ENCODE measurements at places on chromosomes 11 and 22.
A peak's percentile ranks its signal among the peaks of the same experiment; 100 is the strongest.

- DNase-seq = no peak
Observed at GRCh38 chr11:3817181-3817800, 8.9 kb downstream of the PGAP2 start.

DNA sequence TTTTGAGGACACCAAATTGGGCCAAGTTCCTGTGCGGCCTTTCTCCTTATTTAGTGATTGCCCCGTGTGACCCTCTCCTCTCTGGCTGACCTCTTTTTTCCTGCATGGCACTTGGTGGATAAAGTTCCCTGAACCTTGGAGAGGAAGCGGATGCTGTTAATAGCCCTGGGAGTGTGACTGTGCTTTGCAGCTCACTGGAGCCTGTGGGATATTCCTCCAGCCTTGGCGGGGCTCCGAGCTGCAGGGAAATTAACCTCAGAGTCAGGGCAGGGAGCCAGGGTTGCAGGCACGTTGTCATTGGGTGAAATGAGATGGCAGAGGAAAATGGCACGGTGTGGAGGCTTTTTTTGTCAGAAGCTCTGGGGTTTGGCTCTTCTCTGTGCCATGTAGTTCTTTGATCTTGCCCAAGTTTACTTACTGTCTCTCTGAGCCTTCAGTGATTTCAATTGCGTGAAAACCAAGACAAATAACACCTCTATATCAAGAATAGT, 965 bp downstream of the OR9Q1 start:
- DNase-seq = no peak

- DNase-seq = no peak
Observed at GRCh38 chr11:60993615-60994014, 22.1 kb downstream of the CD6 start.

- no peak for DNase-seq
Observed at GRCh38 chr11:10144954-10145353, 149.1 kb downstream of the SBF2 start.

DNA sequence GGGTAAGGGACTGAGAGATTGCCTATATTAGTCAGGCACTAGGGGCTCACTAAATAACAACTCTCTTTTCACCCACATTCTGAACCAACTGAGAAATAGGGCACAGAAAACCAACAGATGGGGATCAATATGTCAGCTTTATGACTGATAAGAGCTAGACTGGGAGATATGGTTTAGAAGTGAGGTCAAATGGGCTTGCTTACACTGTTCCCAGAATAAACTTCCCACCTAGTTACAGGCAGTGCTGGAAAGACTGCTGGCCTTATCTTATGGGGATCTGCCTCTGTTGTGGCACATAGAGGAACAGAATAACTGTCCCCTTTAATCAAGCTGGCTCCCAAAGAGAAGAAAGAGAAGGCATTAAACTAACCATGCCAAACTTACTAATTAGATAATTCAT, 10.6 kb upstream of the RRAS2 start:
- DNase-seq = no peak

DNA sequence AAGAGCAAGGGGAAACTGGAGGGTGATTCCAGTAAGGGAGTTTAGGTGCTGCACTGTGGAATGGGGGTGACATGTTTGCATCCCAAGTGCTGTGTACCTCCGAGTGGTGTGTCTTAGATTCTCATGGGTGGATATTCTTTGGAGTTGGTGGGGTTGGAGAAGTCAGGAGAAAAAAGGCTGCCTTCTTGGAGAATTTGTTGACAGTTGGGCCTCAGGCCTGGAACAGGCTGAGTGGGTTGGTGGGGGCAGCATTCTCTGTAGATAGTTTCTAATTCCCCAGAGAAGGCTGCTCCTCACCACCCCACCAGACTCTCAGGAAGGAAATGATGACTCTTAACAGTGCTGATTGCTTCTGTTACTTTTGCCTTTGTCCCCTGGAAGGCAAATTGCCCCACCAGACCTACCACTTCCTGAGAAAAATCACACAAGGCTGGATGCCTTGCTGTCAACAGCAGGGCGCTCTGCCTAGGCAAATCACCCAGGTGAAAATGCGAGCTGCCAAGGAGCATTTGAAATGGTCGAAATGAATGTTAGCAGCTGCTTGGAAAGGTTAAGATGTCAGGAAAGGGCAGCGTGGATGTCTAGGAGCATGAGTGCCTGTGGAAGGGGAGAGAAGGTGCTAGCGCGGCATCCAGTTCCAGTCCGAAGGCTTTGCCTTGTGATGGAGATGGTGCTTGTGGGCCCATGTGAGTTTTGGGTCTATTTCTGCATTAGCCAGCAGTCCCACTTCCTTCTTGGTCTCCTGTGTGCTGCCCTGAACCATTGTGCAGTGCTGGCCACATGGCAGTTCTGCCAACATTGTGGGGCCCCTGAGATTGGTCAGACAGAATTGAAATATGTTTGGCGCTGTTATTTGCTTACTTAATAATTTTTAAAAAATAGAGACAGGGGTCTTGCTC, 29.7 kb upstream of the SORL1-AS1 start:
- DNase-seq = no peak

GRCh38 chr11:106552694-106553203, 465.5 kb downstream of the GUCY1A2 start:
- DNase-seq = no peak

- DNase-seq = no peak
Observed at GRCh38 chr22:38798496-38798895, 4.6 kb upstream of the DNAL4 start.

GRCh38 chr11:134244593-134244992, 8.6 kb downstream of the THYN1 start:
- no peak for DNase-seq

- peak; percentile 32 for DNase-seq
Observed at GRCh38 chr11:64745189-64745520, 1.2 kb upstream of the RASGRP2 start.

- DNase-seq = no peak
Observed at GRCh38 chr11:118305726-118306125, 1.2 kb downstream of the CD3E start.

GRCh38 chr11:80157447-80157846, 716.6 kb upstream of the TENM4 start:
- DNase-seq = no peak

GRCh38 chr11:93890391-93891051, 40.1 kb upstream of the VSTM5 start:
- DNase-seq = no peak

DNA sequence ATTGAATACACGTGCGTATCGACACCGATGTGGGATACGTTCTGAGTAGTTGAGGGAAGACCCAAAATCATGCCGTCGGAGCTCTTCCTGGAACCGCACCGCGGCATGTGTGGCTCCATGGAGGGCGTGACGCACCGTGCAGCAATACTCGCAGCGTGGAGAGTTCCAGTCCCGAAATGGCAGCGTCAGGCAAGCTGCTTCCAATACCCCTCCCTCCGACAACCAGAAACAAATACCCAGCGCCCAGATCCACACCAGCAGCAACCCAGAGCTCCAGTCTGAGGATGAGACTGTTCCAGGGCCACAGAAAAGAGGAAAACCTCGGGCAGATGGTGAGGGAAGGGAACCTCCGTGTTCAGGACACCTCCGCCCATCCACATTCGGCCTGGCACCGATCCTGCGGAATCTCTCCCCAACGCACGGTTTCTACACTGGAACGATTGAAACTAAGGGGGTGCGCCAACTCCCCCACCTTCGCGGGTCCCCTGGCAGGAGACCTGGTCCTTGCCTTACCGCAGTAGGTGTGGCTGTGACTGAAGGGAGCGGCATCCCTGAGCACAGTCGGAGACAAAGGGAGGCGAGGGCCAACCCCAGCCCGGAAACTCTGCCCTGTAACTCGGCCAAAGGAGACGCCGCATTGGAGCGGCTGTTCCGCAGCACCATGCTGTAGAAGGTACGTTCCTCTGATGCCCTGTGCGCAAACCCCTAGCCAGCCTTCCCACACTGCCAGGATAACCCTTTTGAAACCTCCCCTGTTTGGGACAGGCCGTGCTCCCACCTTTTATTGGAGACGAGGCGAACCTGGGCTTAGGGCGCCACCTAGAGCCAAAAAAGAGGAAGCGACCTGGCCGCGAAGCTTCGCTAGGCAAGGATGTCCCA, 28.2 kb downstream of the DBX1 start:
- no peak for DNase-seq

- no peak for DNase-seq
Observed at GRCh38 chr11:91241226-91241625, 983.4 kb upstream of the FAT3 start.

GRCh38 chr22:44605486-44605885, 96.5 kb upstream of the PRR5 start:
- DNase-seq = no peak

- no peak for DNase-seq
Observed at GRCh38 chr11:37370817-37371216, 772.8 kb upstream of the RAG2 start.

- DNase-seq = no peak
Observed at GRCh38 chr22:20069331-20070042, 10.6 kb upstream of the DGCR8 start.

GRCh38 chr22:49328630-49329405, 498.9 kb downstream of the BRD1 start:
- no peak for DNase-seq

GRCh38 chr11:78451371-78452150, 33.9 kb upstream of the GAB2 start:
- DNase-seq = no peak

GRCh38 chr22:48511781-48512327, 1315.8 kb downstream of the BRD1 start:
- DNase-seq = no peak

Data from stimulated activated CD8-positive, alpha-beta memory T cell treated with anti-CD3 and anti-CD28 coated beads, Interleukin-7, amount 100 ng/mL, for 48 hours (primary cell).